Muscle of back (tissue), 13 donors: ENCODE measurements at places on chromosomes 11 and 22. TPM values are rescaled to one million over a fixed set of nuclear protein-coding genes. Genes with fewer than 3 reads are reported as not detected.

The ROM1 gene
- 1.6 TPM for polyA plus RNA-seq

The YPEL4 gene
- 1.9 TPM for polyA plus RNA-seq

The ANGPTL5 gene
- polyA plus RNA-seq, result 0.24 TPM

The SOX10 gene
- polyA plus RNA-seq, result 5.3 TPM

The NTM gene
- polyA plus RNA-seq, result 23.0 TPM

The PTPRJ gene
- 4.4 TPM for polyA plus RNA-seq

The PLAAT5 gene
- 3.3 TPM for polyA plus RNA-seq

The MPZL2 gene
- 9.6 TPM for polyA plus RNA-seq

The HDHD5 gene
- 39.4 TPM for polyA plus RNA-seq

The ISX gene
- polyA plus RNA-seq, result not detected

The CDC42BPG gene
- 0.52 TPM for polyA plus RNA-seq

The DDIAS gene
- polyA plus RNA-seq, result 3.3 TPM

The CASP1 gene
- polyA plus RNA-seq, result 8.1 TPM

The STK33 gene
- 4.1 TPM for polyA plus RNA-seq

The DGCR2 gene
- polyA plus RNA-seq, result 37.0 TPM

The DCDC1 gene
- polyA plus RNA-seq, result 0.43 TPM

The HPX gene
- 2.2 TPM for polyA plus RNA-seq

The UPB1 gene
- polyA plus RNA-seq, result 0.53 TPM

The MIOX gene
- not detected for polyA plus RNA-seq

The CRYBA4 gene
- polyA plus RNA-seq, result not detected

The ZNF195 gene
- 21.2 TPM for polyA plus RNA-seq

The DDTL gene
- polyA plus RNA-seq, result 2.0 TPM

The OR51V1 gene
- not detected for polyA plus RNA-seq
